Activated CD4-positive, CD25-positive, alpha-beta regulatory T cell treated with anti-CD3 and anti-CD28 coated beads, Interleukin-2, amount 50 U/mL, for 16 hours (primary cell): ENCODE measurements at places on chromosomes 16 and 17.

GRCh38 chr17:45405250-45406086, 27.2 kb downstream of the ARHGAP27 start:
- no peak for DNase-seq

GRCh38 chr17:9902120-9902519, 3.0 kb downstream of the RCVRN start:
- no peak for DNase-seq

DNA sequence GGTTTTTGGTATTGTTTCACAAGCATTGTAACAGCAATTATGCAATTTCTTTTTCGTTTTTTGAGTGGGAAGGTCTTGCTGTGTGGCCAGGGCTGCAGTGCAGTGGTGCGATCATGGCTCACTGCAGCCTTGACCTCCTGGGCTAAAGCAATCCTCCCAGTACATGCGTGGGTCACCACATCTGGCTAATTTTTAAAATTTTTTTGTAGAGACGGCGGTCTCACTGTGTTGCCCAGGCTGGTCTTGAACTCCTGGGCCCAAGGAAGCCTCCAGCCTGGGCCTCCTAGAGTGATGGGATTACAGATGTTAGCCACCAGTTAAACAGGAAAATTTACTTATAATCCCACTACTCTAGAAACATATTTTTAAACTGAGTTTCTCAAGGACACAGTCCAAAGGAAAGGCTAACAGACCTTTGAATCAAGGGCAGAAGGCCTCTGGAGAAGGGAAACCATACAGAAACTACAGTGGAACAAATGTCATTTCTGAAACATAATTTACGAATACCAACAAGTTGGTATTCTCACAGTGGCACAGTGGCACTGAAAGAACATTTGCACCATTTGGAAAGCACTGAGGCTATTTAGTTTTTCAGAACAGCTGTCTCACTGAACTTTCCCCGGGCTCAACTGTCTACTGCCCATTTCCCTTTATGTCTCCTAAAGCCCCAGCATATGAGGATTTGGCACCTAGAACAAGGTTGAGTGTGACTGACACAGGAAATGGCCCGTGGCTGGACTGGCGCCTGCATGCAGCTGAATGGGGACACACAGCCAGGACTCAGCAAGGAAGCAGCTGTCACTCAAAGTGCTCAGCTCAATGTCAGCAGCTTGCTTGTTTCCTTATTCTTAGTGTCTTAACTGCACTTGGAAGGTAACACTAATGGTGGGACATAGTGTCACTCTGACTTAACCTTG, 2.8 kb upstream of the PRKAR1A start:
- DNase-seq = no peak

DNA sequence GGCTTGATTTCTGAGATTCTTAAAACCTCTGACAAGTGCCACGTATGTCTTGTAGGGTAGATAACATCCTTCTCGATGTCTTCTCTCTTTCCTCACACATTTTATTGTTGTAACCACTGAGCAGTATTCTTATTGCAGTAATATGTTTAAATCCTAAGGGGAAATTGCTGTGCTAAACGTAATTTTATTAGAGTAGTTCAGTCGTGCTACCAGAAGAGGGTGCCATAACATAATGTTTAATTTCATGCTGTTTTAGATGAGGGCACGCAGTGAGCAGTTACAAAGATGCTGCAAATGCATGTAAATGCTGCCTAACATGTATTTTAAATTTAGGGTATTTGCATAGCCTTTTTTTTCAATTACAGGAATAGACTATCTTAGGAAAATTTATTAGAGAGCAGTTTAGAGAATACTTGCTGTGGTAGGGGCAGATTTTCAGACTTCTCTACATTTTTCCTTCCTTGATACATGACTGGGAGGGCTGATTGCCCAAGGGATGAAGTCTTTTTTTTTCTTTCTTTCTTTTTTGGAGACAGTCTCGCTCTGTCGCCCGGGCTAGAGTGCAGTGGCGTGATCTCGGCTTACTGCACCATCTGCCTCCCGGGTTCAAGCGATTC, 51.7 kb downstream of the GAN start:
- no peak for DNase-seq

DNA sequence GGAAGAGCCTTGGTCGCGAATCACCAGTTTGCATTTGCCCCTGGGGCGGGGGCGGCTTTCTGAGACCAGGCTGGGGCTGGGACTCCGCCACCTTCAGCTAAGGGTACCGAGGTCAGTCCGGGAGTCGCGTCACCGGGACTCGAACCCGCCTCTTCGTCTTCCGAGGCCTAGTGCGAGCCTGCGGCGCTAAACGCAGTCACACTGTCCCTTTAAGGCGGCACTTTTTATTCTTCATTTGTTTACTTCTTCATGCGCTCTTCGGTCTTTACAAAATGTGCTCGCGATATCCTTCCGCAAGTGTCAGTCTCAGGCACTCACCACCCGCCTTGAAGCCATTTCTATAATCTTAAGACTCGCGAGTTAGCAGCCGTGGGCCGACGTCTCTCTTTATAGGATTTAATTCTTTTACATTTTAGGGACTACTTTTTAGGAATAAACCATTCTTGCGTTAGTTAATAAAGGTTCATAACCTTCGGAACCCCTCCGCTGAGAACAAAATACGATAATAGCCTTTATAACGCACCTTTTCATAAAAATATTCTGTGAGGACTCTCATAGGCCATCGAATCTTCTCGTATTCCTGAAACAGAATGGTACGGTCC, 593 bp upstream of the HEXIM1 start:
- DNase-seq = peak; percentile 54

- no peak for DNase-seq
These were observed 13.3 kb downstream of the AKTIP start for GRCh38 chr16:53489755-53490154.
